Large intestine (tissue), 12 donors: ENCODE measurements at places on chromosomes 5 and 9. TPM values are rescaled to one million over a fixed set of nuclear protein-coding genes. Genes with fewer than 3 reads are reported as not detected.

Gene FCN2
- polyA plus RNA-seq, result 0.04 TPM

Gene ZNF608
- 44.2 TPM for polyA plus RNA-seq

Gene CCDC171
- 3.7 TPM for polyA plus RNA-seq

Gene CDX1
- 196 TPM for polyA plus RNA-seq

Gene RORB
- polyA plus RNA-seq, result 0.16 TPM

Gene PFN3
- not detected for polyA plus RNA-seq

Gene ANKDD1B
- 18.1 TPM for polyA plus RNA-seq

GRCh38 chr5:32000731-32001130, 173.4 kb downstream of the GOLPH3 start:
- no peak for DNase-seq

DNA sequence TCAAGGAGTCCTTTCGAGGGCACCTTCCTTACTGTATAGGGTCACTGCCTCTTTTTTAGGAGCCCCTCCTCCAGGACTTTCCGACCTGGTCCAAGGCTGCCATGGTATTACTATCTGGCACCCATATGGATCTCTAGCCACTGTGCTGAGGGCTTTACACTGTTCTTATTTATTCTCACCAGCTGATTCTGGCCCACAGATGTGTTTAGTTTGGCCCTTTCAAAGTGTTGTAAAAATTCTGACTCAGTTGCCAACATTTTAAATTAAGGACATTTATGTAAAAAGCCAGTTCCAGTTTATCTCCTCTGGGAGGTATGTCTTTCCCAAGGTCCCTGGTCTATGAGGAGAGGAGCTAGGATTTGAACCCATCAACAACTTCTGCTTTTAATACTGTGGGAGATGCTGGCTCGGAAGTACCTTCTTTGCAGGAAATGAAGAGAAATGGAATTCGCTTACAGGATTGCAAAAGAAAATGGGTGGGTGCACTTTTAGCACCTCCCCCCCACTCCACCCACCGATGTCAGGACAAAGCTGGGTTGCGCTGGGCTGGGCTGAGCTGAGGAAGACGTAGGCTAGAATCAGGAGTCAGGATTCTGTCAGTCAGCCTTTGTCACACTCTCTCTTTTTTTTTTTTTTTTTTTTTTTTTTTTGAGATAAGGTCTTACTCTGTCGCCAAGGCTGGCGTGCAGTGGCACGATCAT, 7.8 kb downstream of the JADE2 start:
- DNase-seq, result no peak

DNA sequence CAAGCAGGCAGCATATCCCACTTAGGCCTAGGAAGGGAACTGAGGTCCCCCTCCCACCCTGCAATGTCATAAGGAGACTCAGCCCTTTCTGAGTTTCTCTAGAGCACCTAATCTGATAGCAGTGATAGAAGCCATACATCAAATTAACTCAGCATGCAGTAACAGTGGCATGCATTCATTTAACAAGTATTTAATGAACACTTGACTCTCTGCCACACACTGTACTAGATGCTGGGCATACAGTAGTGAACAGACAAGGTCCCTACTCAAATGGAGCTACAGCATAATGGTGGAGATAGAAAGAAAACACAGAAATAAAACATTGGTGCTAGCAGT, 58.6 kb downstream of the SLC22A5 start:
- no peak for DNase-seq

DNA sequence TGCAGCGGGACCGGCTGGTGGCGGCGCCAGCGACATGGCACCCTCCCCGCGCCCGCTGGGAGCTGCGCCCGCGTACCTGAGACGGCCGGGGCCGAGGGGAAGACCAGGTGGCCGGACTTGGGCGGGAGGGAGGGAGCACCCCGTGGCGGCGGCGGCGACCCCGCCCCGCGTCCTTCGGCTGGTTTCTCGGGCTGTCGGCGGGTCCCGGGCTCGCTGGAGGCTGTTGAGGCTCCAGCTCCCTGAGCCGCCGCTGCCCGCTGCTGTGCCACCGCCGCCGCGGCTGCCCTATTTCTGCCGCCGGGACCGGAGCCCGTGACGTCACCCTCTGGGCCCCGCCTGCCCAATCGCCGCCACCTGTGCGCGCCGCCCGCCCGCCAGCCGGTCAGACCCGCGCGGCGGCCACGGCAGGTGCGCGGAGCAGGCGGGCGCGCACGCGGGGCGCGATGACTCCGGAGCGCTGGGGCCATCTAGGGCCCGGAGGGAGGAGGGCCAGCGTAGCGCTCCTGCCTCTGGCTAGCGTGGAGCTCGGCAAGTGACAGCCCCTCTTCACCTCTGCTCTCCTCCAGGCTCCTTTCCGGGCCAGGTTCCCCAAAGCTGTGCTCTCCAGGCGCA, at the start of gene FSTL4:
FSTL4 (minus strand) TSS at position 293 of the 612 bp plus-strand sequence.
- no peak for DNase-seq

- no peak for DNase-seq
Observed at GRCh38 chr5:141534492-141535213, 45.8 kb downstream of the PCDHGC5 start.

DNA sequence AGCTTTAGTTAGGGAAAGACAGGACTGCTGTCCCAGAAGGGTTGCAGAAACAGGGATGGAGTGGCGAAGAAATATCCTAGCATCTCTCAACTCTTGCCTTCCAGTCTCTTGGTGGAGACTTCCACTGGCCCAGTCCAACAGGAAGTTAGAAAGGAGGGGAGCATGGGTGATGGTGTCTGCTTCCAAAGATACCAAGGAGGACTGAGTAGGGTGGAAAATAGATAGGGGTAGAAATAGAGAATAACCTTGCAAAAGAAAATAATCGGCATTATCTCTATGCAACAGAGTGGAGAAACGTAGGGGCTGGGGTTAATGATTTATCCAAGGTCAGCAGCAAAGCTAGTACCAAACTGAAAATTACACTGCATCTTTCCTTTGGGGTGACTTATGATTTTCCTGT, 242.3 kb downstream of the PSAT1 start:
- no peak for DNase-seq

DNA sequence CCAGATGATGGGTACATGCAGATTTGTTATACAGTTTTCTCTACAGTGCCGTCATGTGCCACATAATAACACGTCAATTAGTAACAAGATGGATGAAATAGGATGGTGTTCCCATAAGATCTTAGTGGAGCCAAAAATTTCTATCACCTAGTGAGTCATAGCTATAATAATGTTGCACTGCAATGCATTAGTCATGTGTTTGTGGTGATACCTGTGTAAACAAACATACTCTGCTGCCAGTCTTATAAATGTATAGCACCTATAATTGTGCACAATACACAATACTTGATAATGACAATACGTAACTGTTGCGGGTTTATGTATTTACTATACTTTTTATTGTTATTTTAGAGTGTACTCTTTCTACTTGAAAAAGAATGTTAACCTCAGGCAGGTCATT, 865.4 kb downstream of the MAT2B start:
- DNase-seq, result no peak

- no peak for DNase-seq
Observed at GRCh38 chr5:100791391-100791790, 111.7 kb downstream of the ST8SIA4 start.

DNA sequence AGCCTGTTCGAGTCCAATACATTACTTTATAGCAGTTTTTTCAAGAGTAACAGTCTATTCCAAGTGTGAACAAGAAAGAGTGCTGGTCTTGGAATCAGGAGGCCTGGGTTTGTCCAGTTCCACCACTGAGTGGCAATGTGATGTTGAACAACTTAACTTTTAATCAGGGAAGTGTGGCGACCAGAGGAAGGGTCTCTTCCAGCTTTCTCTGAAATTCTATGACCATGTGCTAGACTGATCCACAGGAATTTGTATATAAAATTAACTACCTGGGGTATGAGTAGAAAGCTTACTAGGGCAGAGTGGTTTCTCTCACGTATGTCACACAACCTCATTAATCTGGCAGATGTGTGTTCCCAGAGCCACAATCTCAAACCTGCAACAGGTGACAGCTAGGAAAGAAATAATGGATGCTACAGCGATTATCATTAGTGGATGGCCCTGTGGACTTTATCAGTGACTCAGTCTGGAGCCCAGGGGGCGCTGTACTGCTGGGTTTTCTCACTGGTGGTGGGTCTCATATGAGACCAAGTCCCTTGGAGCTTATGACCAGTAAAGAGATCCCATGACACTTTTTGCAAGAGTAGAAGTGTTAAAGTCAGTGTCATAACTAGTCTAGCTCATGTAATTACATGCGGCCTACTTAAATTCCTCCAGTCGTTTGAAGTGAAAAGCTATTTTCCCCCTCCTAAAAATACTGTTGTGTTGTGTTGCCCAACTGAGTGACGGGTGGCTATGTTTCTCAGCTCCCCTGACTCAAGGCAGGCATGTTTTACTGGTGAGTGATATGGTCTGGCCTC, 116.5 kb downstream of the GDNF start:
- DNase-seq, result no peak

DNA sequence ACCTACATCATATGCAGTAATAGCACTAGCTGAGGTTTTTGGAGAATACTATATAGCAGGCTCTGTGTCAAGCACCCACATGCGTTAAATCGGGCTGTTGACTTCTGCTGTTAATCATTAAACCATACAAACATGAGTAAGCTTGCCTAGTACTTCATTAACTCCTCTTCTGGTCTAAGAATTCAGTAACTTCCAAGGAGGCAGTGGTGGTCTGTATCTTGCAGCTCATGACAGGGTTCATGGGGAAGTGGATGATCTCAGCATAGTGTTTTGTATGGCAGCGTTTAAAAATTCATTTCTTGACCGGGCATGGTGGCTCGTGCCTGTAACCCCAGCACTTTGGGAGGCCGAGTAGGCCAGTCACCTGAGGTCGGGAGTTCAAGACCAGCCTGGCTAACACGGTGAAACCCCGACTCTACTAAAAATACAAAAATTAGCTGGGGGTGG, at the start of gene HAVCR1:
HAVCR1 (minus strand) TSS at position 24 of the 447 bp plus-strand sequence. CDS start 1,173 bp downstream, outside the sequence.
- peak; percentile 78 for DNase-seq

DNA sequence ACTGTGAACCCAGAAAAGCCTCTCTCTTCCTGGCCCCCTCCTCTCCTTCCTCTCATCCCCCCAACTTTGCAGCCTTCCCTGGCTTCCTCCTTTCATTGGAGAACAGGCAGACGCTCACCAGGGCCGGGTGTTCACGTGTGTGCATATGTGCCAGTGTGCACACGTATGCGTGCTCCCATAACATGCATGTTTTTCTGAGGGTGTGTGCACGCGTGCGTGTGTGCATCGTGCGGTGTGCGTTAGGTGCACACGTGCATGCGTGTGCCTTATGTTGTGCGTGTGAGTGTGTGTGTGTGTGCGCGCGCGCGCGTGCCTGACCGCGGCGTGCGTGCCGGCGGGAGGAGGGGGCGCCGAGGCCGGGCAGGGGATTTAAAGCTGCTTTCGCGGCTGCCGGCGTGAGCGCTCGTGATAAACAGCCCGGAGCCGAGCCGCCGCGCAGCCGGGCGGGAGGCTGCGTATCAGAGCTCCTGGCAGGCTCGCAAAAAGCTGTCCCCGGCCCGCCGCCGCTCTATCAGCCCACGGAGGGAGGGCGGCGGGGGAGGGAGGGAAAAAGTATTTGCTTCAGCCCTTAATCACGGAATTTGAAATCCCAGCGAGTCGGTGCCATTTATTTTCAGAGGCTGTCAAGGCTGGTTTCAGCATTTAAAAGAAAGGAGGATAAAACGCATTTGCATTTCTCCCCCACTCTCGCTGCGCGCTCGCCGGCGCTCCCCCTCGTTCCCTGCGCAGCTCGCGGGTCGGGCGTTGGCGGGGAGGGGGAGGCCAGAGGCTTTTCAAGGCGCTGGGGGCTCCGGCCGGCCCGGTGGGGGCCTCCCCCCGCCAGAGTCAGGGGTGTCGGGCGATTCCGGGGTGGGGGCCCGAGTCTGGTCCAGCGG, 183.9 kb downstream of the C9orf50 start:
- DNase-seq, result peak; percentile 81

DNA sequence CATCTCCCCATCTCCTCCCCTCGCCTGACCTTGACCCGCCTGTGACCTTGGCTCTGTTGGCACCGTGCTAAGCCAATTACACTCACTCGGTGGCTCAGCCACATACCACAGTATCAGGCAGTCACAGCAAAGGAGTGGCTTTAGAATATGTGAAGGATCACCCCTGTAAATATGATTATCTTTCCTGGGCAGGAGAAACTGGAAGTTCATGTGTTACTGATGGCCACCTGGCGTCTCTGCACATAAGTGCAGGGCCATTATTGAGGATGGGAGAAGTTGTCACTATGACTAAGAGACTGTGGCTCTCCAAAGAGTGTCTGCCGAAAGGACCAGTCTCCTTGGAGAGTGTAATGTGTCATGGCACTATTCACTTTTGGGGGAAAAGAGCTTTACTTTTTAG, 116.9 kb upstream of the S1PR3 start:
- no peak for DNase-seq

GRCh38 chr9:116232424-116233159, 79.0 kb downstream of the PAPPA start:
- no peak for DNase-seq

- peak; percentile 66 for DNase-seq
Observed at GRCh38 chr5:40646266-40646665, 33.4 kb upstream of the PTGER4 start.

GRCh38 chr9:14993061-14993800, 83.0 kb upstream of the FREM1 start:
- DNase-seq, result peak; percentile 87

- DNase-seq, result no peak
Observed at GRCh38 chr5:114504560-114504959, 142.7 kb downstream of the KCNN2 start.

DNA sequence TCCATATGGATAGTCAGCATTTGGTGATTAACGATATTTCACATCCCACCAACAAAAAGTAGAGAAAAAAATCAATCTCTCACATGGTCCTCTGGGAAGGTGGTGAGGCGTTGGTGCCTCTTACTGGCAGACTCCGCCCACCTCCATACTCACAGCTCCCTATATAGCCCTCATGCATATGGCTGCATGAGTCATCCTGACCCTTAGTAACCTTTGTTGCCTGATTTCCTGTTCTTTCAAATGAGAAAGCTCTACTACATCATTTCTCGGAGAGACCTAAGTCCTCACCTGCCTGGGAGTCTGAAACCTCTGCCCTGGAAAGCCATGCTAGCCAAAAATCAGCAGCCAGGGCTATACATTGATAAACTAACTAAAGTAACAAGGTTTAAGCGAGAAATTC, 33.3 kb upstream of the ABCA1 start:
- DNase-seq, result peak; percentile 74

DNA sequence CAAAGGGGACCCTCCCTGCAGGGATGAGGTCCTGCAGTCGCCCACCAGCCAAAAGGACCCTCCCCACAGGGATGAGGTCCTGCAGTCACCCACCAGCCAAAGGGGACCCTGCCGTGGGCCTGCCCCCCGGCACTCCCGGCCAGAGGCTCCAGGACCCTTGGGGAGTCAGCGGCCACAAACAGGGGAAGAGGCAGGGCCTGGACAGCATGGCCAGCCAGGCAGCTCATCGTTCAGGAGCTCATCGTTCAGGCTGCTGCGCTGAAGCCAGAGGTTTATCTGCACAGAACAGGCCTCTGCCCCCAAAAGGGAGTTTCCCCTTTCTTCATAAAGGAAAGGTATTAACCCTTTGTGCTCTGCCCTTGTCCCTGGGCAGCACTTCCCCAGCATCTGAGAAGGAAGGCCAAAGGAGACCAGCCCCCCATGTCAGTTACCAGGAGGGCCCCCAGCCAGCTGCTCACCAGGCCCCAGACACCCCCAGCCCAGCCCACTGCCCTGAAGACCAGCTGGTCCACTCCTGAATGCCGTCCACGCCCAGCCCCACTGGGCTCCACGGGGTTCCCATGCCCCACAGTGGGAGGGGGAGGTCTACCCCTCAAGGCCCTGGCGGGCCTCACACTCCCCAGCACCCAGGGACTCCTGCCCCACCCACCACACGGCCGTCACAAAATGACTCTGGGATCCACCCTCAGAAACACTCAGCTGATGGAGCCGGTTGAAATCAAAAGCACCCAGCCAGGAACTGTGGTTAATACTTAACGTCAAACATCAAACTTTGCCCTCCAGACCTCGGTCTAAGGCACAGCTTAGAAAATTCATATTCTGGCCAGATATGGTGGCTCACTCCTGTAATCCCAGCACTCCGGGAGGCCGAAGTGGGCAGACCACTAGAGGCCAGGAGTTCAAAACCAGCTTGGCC, 6.3 kb downstream of the SLC12A7 start:
- peak; percentile 95 for DNase-seq
